ENCODE measurements at places on chromosomes 4 and X. TPM values are rescaled to one million over a fixed set of nuclear protein-coding genes. Genes with fewer than 3 reads are reported as not detected.
A peak's percentile ranks its signal among the peaks of the same experiment; 100 is the strongest.

The COL4A6 gene
- 7.2 TPM for total RNA-seq

GRCh38 chrX:46713672-46714490 is 45.0 kb downstream of the SLC9A7 start:
- H3K27ac ChIP-seq = no peak overlapping the region
- H3K4me3 ChIP-seq = no peak overlapping the region
- peak; percentile 73 for DNase-seq
- no peaks in the 10 kb centered on the region for H3K36me3 ChIP-seq
- H3K27me3 ChIP-seq = no peaks in the 10 kb centered on the region

- peak within 1 kb of the TSS; percentile 21 for H3K4me3 ChIP-seq
- H3K36me3 ChIP-seq = no peaks in the 10 kb centered on the region
- H3K27ac ChIP-seq = no peak within 1 kb of the TSS
- H3K4me1 ChIP-seq = peaks cover 3% of the 10 kb centered on the region
Observed at GRCh38 chrX:47619486-47620302, at the start of gene SYN1. SYN1 (minus strand) TSS chrX:47619857; CDS start chrX:47619728, 129 bp downstream.

The RS1 gene
- not detected for total RNA-seq

DNA sequence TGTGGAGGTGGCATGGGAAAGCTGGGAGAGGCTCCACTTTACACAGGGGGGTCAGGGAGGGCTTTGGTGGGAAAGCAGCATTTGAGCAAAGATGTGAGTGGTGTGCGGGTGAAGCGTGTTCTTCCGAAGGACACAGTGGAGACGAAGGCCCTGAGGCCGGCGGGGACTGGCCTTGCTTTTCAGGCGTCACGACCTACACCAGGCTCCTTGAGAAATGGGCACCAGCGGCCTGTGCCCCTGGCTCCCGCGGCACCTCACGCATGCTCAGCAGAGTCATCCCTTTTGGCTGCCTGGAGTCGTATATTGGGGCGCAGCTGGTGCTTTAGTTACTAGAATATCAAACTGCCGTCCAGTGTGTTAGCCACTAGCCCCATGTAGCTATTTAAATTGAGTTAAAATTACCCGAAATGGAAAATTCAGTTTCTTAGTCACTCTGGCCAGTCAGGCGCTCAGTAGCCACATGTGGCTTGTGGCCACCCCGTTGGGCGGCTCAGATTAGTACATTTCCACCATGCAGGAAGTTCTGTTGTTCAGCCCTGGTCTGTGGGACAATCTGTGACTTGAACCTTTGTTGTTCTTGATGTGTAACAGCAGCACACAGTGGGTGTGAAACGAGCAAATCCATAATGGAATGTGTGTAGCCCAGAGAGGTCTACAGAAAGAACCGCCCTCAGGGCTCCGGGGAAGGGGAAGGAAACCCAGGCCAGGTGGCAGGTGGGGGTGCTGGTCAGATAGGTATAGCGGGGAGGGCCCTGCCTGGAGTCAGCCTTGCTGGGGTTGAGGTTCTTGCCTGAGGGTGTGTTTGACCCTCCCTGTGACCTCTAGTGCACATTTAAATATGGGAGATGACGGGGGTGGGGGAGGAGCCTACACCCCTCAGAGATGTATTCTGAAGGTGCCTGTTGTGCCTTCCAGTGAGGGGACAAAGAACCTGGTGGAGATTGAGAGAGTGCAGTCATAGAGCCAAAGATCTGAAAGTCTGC is 30.4 kb downstream of the TBC1D14 start:
- H3K36me3 ChIP-seq = no peaks in the 10 kb centered on the region
- no peaks in the 10 kb centered on the region for H3K27me3 ChIP-seq
- H3K4me3 ChIP-seq = no peak overlapping the region
- H3K27ac ChIP-seq = no peak overlapping the region
- DNase-seq = no peak

The FRAS1 gene
- 1.8 TPM for total RNA-seq

The ZCCHC18 gene
- 1.3 TPM for total RNA-seq

GRCh38 chr4:24595659-24596058 is 11.3 kb upstream of the DHX15 start:
- no peaks in the 10 kb centered on the region for H3K4me1 ChIP-seq
- DNase-seq = no peak
- H3K27ac ChIP-seq = no peak overlapping the region

DNA sequence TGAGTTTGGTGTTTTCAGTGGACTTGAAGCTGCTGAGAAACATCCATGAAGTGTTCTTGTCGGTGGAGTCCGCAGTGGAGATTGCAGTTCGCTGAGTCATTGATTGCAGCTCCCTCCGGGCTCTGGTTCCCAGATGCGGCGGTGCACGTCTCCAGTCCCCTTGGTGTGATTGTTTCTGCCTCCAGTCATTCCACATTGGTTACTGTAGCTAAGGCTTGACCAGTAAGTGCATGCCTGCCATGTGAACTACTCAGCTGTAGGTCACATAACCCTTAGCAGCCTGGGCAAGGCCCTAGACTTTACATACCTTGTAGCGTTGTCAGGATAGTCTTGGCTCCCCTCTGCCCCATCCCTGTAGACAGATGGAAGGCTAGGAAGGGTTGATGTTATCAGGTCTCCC is 53.8 kb upstream of the CLCN4 start:
- no peaks in the 10 kb centered on the region for H3K36me3 ChIP-seq
- peak; percentile 75 for DNase-seq
- H3K4me3 ChIP-seq = no peak overlapping the region
- no peak overlapping the region for H3K27ac ChIP-seq

DNA sequence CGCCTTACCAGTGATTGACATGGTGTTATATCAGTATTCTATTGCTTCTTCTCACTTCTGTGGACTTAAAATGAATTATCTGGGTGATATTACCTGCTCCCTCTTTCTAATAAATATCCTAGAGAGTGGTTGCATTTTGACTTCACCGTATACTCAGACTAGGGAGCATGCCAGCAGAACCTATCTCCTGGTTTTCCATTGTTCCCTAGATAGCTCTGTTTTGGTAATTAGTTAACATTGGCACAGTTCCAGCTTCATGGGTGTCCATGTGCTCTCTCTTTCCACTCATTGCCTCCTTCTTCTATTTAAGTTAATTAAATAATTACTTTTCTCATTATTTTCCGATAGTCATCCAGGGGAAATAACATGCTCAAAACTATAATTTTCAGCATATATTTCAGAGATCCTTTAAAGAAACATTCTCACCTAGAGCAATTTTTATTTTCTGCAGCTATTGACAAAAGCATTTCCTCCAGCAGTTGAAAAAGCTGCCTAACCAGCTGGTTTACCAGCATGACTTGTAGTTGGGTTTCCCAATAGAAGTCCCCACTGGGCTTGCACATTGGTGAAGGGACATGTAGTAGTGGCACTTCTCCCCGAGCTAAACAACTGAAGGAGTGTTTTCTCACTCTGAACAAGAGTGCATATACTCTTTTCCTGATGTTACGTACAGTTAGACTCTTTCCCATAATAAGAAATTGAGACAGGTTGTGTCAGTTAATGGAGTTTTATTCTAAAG is 27.9 kb upstream of the PAPSS1 start:
- H3K27ac ChIP-seq = no peak overlapping the region
- no peak for DNase-seq
- no peaks in the 10 kb centered on the region for H3K36me3 ChIP-seq
- H3K4me3 ChIP-seq = no peak overlapping the region
- no peaks in the 10 kb centered on the region for H3K27me3 ChIP-seq
- no peaks in the 10 kb centered on the region for H3K4me1 ChIP-seq

DNA sequence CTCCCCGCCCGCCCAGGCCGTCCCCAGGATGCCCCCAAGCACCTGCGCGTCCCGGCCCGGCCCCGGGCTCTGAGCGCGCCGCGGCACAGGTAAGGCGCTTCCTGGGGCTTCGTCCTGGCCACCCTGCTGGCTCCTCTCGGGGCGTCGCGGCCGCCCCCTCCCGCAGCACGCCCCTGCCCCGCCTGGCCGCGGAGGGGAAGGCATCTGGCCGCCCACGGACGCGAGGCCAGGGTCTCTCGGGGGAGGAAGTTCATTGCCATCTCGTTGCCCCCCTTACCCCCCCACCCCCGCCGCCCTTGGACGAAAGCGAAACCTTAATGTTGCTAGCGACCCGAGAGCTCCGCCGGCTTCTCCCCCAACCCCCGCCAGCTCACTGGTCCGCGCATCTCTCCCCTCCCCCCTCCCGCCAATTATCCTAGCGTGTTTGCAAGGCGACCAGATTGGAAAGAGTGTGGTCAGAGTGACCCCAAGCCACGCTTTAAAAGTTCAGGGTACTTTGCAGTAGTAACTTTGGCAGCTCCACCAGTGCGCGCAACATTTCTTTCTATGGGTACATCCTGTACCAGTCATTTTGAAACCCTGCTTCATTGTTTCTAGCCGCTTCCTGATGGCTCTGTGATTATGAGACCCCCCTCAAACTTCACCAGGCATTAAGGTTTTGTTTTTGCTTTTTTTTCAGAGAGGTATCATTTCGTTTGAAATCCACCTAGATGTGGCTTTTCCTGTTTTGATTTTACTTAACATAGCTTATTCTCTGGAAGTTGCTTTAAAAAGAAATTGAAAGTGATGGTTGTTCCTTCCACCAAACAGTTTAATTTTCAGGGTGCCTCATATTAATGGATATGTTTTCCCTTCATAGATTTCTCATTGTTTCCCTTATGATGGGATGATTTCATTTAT is 626 bp downstream of the TBC1D1 start:
- no peaks in the 10 kb centered on the region for H3K36me3 ChIP-seq
- peaks cover 17% of the 10 kb centered on the region for H3K27me3 ChIP-seq
- peak; percentile 38 for DNase-seq
- peaks cover 2% of the 10 kb centered on the region for H3K4me1 ChIP-seq

All from fibroblast of lung (primary cell).